ENCODE measurements at places on chromosomes 1 and 21.

- no peak for DNase-seq
These were observed 86.7 kb downstream of the DDX20 start for GRCh38 chr1:111842411-111842810.

GRCh38 chr1:1954831-1955441, 35.9 kb upstream of the TMEM52 start:
- DNase-seq, result no peak

- no peak for DNase-seq
These were observed 12.6 kb upstream of the CD34 start for GRCh38 chr1:207923561-207923960.

DNA sequence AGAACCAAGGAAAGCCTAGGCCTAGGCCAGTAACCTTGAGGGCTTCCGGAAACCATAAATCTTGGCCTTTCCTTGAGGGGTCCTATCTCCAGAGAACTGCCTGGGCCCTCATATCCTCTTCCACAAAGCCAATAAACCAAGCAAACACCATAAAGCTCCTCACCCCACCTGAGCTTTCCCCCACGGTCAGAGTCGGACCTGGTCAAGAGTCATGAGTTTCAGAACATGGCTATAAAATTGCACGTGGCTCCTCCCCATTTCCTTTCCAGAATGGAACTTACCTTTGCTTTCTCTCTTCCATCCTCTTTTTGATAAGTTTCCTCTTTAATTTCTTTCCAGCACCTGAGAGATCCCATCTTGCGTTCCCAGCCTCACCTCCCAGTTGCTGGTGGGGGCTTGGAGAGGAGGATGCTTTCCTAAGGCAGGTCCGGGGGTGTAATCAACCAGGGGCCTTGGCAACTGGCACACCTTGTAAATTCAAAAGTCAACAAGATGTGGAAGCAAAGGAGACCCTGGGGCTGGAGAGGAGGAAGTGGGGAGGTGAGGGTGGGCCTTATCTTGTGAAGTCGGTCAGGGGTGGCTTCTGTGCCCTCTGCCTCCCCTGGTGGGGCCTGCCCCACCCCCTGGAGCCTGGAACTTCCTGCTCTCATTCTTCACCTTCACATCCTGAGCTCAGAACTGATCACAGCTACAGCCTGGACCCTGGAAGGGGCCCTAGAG, 259.9 kb downstream of the FOXD2 start:
- no peak for DNase-seq

DNA sequence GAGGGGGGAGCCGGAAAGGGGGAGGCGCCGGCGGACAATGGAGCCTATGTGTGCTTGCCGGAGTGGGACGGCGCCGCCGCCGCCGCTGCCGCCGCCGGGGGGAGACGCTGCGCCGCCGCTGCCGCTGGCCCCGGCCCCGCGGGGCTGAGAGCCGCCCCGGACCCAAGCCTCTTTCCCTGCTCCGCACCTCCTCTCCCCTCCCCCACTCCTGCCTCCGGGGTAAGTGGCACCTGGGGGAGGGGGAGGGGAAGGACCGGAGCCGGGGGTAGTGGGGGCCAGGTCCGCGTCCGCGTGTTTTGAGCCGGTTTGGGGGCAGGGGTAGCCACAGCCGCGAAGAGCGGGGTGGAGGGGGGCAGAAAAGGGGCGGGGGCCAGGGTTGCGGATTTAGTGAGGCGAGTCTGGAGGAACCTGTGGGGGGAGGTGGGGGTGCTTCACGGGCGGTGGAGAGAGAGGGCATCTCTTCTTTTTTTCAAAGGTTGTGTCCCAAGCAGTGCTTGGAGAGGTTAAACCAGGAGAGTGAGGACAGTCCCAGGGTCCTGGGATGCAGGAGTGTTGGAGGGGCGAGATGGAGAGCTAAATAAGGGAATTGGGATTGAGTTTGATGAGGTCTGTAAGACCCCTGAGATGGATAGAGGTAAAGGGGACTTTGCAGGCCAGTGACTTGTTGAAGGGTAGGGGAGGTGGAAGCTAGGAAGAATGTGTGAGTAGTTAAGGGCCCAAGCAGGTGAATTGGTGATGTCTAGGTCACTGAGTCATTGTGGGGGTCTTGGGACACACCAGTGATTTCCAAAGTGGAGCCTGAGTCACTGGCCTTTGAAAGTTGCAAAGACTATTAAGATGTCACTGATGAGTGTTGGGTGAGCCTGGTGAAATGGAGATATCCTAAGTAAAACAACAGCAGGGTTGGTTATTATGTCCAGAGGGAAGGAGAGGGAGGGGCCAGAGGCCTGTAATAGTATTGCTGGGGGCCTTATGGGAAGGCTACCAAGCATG, 59.1 kb downstream of the BCL9 start:
- DNase-seq, result no peak

GRCh38 chr1:234518876-234519275, 39.9 kb upstream of the TARBP1 start:
- no peak for DNase-seq

DNA sequence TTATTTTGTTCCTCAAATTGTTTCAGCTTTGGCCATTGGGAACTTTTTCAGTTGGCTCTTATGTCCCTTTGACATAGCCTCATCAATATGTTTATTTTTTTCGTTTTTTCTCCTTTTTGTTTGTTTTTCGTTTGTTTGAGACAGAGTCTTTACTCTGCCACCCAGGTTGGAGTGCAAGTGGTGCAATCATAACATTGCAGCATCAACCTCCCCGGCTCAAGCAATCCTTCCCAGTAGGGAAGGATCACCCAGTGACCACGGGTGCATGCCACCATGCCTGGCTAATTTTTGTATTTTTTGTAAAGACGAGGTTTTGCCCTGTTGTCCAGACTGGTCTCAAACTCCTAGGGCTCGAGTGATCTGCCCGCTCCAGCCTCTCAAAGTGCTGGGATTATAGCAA, 8.1 kb downstream of the POLR3GL start:
- DNase-seq, result no peak

DNA sequence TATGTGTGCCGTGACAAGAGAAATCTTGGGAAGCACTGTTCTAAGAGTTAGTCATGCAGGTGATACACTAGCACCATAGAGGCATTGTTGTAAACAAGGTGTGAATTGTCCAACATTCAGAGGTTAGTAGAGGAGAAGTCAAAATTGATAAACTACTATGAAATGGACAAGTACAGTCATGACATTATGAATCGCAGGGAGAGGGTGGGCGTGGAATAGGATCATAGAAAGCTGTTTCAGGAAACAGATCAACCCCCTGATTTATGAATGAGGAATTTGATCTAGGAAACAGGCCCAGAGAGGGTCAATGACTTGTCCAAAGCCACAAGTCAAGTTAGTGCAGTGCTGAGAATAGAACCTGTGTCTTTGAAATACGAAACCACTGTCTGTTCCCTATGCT, 58.5 kb upstream of the LAX1 start:
- DNase-seq, result no peak

GRCh38 chr21:40567501-40567900, 279.5 kb downstream of the DSCAM start:
- DNase-seq, result no peak

GRCh38 chr1:7691576-7691975, 79.5 kb upstream of the VAMP3 start:
- DNase-seq, result no peak

DNA sequence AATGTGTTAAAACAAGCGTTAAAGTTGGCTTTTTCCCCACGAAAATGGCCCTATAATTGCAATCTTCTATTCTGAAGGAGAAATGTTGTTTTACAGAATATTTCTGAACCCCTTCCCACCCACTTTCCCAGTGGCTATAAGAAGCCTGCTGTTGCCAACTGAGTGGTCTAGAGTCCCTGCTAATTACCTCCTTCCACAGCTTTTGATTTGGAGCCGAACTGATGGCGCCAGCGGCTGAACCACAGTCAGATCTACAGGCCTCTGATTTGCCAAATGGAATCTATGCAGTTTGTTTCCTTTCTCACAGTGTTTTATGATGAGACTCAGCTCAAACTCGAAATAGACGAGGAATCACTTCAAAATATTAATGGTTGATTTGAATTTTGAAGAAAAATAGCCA, 76.0 kb upstream of the C1orf105 start:
- DNase-seq, result no peak

All from retinal pigment epithelial cell (primary cell).